8988T (cell line): ENCODE measurements at places on chromosomes 7 and 10.

GRCh38 chr10:130742941-130743675 is 568.4 kb downstream of the TCERG1L start:
- DNase-seq, result no peak

DNA sequence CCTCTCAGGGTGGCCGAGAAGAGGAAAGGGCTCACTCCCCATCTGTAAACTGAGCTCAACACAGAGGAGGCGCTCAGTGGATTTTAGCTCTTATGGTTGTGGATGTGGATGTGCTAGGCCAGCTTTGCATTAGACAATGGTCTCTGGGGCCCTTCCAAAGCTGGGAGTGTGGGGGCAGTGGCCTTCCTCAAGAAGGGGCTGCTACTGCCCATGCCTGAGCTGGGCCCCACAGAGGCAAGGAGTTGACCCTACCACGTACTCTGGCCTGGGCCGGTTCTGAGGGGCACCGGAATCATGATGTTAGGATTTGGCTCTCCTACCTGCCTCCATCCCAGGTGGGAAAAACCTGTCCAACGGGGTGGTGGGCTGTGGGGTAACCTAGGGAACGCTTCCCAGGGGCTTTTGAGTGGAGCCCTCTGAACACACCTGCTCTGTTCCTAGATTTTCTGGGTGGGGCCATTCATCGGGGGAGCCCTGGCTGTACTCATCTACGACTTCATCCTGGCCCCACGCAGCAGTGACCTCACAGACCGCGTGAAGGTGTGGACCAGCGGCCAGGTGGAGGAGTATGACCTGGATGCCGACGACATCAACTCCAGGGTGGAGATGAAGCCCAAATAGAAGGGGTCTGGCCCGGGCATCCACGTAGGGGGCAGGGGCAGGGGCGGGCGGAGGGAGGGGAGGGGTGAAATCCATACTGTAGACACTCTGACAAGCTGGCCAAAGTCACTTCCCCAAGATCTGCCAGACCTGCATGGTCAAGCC is 11.5 kb downstream of the AQP1 start:
- peak; percentile 4 for DNase-seq

GRCh38 chr10:29430101-29430500 is 141.2 kb downstream of the LYZL1 start:
- no peak for DNase-seq

- DNase-seq, result no peak
These were observed 28.3 kb upstream of the ELMO1 start for GRCh38 chr7:37476881-37477450.

DNA sequence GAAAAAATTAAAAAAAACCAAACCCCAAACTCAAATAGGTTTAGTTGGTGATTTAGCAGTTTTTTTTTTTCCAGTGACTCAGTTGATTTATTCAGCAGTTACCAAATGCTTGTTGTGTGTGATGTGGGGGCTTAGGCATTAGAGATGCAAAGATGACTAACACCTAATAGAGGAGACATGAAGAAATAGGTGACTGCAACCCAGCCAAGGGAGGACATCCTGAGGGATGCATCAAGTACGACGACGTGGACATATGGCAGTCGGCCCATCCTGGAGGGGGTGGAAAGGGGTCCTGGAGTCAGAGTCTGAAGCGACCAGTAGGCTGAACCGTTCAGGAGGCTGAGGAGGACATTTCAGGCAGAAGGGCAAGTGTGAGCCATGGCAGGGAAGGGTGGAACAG is 35.5 kb downstream of the LRMDA start:
- DNase-seq, result no peak

- DNase-seq, result no peak
These were observed 606.0 kb upstream of the GHITM start for GRCh38 chr10:83533290-83533689.

DNA sequence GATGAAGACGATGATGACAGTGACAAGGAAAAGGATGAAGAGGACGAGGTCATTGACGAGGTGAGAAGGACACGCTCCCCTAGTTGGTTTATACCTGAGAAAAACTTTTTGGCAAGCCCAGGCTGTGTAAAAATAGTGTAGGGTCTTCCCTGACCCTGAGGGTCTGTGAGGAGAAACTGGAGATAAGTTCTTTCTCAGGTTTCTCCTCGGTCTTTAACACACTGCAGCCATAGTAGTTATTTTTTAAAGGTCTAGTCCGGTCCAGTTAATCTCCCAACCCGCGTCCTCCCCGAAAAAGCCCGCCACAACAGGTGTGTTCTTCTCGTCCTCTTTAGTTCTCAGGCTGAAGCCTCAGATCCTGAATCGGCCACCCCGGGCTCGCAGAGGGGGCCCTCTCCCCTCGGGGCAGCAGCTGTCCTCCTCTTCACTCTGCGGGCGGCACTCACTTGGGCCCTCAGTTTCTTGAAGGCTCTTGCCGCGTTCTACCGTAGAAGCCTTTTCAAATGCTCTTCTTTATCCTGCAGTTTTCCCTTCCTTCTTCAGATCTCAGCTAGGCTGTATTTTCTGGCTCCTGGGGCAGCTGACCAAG is 411 bp downstream of the BCCIP start:
- no peak for DNase-seq

DNA sequence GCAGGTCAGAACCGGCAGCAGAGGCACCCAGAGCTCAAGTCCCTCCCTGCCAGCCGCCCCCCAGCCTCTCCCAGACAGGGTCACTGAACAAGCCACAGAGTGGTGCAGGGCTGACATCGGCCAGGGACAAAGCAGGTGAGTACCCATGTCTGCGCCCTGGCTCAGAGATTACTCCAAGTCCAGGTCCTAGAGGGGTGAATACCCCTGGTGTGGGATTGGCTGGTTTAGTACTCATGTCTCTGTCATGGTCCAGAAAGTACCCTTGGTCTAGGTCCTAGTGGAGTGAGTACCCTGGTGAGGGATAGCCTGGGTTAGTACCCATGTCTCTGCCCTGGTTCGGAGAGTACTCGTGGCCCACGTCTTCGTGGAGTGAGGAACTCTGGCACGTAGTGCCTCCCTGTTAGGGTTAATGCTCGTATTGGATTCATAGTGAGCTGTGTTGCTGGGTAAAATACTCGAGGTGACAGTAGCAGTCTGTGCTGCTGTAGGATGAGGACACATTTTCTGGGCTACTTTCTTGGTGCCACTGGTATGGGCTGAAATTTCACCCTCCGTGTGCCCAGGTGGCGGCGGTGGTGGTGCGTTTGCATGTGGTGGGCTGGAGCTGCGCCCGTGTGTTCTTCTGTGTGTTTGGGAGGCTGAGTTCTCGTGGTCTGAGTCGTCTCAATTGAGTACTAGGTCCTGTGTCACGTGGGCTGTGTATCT is 25.5 kb upstream of the KNDC1 start:
- DNase-seq, result no peak

- no peak for DNase-seq
These were observed 19.4 kb upstream of the GATA3 start for GRCh38 chr10:8035006-8035640.

DNA sequence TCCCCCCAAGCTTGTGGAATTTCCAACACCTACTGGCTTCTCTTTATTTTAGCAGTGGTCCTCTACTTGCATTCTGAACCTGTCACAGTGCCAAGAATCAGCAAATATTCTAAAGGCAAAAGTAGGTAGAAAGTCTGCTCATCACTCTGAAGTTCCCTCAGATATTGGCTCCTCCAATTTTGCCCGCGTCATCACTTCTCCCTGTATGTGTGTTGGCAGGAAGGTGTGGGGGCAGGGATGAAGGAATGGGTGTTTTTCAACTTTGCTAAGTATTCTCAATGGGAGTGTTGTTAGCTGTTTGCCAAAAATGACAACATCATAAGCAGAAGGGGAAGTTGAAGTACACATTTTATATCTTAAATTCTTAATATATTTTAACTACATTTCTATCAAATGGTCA is 226.2 kb downstream of the POLR1F start:
- DNase-seq, result no peak

- DNase-seq, result peak; percentile 25
These were observed 182.8 kb upstream of the BMPER start for GRCh38 chr7:33722383-33723101.

DNA sequence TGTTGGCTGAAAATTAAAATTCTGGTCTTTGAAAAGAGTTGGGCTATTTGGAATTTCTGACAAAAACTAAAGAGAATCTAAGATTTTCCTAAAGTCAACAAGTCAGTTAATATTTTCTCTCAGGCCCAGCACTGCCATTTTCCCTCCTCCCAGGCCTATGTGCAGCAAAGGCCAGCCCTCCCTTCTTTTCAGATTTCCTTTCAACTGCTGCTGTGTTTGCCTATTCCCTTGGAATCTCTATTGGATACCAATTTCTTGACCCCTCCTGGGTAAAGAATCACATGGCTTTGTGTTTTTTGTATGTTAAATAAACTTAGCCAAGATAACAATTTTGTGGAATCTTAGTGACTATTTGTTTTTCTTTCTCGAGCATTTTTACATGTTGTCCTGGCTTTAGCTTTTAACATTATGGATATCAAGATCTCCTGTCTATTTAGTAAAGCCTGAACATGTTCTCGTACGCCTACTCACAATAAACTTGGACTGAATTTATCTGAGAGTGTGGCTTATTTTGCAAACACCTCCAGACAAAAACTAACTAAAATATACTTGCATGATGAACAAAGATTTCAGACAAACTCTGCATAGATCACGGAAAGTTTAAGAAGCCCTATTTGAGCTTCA is 19.9 kb downstream of the MACC1 start:
- no peak for DNase-seq

- no peak for DNase-seq
These were observed 49.0 kb downstream of the TMEM270 start for GRCh38 chr7:73909996-73910395.

DNA sequence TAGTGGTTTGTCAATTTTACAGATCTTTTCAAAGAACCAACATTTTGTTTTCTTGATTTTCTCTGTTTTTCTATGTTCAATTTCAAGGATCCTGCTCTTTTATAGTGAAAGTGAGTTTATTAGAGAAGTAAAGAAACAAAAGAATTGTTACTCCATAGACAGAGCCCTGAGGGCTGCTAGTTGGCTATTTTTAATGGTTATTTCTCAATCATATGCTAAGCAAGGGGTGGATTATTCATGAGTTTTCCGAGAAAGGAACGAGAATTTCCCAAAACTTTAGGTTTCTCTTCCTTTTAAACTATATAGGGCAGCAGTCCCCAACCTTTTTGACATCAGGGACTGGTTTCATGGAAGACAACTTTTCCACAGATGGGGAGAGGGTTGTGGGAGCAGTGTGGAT is 165.0 kb downstream of the CCSER2 start:
- no peak for DNase-seq

DNA sequence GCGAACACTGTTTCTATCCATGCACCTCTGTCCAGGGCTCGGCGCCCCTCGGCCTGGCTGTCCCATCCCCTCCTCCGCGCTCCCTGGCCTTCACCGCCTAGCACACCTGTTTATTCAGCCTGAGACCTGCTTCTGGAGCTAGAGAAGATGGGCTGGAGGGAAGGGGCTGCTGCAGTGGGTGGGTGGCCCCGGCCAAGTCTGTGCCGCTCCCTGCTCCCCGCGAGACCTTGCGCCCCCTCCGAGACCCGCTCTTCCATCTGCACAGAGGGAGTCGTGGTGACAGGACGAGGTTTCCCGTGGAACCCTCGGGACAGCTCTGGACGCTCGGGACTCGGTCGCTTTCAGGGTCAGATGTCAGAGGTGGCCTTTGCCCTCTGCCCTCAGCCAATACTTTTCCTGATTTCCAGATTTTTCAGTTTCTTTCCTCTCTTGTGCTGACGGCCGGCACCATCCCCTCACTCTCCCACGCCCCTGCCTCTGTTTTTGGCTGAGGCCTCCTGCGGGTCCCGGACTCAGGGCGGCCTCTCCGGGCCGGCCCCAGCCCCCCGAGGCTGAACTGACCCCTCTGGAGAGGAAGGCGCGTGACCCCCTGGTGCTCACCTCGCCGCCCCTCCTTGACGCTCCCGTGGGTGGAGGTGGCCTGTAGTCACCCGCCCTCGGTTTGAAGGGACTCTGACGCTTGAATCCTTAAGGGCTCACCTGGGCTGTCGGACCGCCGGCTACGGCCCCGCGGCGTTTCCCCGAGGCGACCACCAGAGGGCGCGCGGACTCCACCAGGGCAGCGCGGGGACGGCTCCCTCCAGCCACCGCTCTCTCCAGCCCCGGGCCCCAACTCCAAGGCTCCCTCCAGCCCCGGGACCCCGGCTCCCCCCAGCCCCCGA is 15.6 kb downstream of the SHH start:
- peak; percentile 88 for DNase-seq

DNA sequence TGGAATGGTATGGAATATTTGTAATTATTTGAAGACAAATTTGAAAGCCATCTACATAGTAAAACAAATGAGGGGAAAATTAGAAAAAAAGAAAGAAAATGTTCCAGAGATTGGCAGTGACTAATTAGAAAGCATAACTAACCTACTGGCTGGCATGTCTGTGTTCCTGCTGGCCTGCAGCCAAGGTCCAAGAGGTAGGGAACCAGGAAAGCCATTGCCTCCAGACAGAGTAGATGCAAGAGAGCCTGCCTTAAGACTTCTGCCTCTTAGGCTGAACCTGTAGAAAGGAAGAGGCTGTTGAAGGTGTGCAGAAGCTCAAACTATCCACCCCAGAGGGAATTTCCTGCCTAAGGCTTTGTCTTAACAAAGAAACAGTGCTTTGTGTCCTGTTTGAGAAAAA is 982.0 kb downstream of the SORCS1 start:
- no peak for DNase-seq

DNA sequence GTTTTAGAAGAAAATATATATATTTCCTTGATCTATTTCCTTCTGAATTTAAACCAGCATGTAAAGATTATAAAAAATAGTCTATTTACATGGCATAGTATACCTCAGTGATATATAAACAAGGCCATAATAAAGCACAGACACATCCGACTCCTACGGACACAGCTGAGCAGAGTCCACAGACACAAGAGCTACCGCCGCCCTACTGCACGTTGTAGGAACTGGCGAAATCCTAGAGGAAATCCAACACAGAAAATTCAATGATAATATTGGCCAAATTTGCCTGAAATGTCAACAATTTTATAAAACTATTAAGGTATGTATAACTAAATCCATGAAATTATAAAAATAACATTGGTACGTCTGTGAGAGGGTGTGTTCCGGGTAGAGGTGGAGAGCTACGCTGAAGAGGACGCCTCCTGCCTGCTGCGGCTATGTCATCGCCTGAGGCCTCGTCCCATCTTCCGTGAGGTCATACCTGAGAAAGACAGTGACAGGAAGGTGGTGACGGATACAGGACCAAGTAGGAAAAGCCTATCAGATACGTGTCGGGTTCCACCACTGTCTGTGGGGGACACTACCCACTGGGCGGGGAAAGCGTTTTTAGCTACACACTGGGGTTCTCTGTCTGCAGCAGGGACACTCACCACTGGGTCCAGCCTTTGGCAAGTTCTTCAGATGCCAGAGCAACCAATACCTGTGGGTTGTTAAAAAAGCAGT is 29.3 kb upstream of the NCAPG2 start:
- DNase-seq, result no peak

DNA sequence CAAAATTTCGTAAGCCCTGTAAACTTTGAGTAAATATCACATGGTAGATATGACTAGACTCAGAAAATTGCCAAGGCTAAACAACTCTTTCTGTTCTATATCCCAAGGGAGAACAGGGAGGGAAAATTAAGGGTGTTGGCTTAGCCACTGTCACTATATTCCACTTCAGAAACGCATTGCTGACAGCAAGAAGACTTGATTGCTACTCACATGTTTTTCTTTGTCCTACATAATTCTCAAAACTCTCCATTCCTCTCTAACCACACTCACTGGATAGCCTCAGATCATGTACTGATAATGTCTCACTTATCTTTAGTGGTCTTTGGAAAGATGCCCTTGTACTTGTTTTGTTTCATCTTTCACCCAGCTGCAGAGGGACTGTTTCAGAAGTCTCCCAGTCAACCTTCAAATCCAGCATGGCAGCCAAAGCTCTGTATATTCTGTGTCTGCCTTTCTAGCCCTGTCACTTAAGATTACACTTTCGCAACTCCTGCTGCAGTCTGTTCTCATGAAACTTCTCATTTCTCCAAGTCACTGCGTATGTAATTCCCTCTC is 582.4 kb upstream of the FZD8 start:
- no peak for DNase-seq
